Activated T-helper 1 cell treated with anti-CD3 and anti-CD28 coated beads, Interleukin-12 subunit alpha, Interleukin-12 subunit beta, Interleukin-2, Interleukin-4 antibody, amounts not matched to agents 30 ng/mL and 10 ng/mL and 1 ng/mL, durations not matched to agents 14 hours and 24 hours and 36 hours (primary cell): ENCODE measurements at places on chromosomes 1 and 21. TPM values are rescaled to one million over a fixed set of nuclear protein-coding genes. Genes with fewer than 3 reads are reported as not detected.

The HTR6 gene
- total RNA-seq = not detected in 2 replicates

The PIGR gene
- 0.07 TPM in 1 of 2 replicates, not detected in the other for total RNA-seq

The IGSF9 gene
- total RNA-seq = not detected in 2 replicates

The MPL gene
- not detected in 2 replicates for total RNA-seq

- no peak overlapping the region for H3K27ac ChIP-seq
- no peaks in the 10 kb centered on the region for H3K36me3 ChIP-seq
- H3K4me3 ChIP-seq = no peak overlapping the region
Observed at GRCh38 chr1:17724150-17724549, 31.0 kb upstream of the ACTL8 start.

DNA sequence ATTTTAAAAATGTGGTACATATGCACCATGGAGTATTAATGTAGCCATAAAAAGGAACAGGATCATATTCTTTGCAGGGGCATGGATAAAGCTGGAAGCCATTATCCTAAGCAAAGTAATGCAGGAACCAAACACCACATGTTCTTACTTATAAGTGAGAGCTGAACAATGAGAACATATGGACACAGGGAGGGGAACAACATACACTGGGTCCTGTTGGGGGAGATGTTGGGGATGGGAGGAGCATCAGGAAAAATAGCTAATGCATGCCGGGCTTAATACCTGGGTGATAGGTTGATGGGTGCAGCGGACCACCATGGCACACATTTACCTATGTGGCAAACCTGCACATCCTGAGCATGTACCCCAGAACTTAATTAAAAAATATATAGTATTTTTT, 352.5 kb upstream of the KAZN start:
- no peaks in the 10 kb centered on the region for H3K36me3 ChIP-seq
- no peaks in the 10 kb centered on the region for H3K4me1 ChIP-seq
- no peak for DNase-seq
- no peak overlapping the region for H3K4me3 ChIP-seq
- H3K27me3 ChIP-seq = no peaks in the 10 kb centered on the region

DNA sequence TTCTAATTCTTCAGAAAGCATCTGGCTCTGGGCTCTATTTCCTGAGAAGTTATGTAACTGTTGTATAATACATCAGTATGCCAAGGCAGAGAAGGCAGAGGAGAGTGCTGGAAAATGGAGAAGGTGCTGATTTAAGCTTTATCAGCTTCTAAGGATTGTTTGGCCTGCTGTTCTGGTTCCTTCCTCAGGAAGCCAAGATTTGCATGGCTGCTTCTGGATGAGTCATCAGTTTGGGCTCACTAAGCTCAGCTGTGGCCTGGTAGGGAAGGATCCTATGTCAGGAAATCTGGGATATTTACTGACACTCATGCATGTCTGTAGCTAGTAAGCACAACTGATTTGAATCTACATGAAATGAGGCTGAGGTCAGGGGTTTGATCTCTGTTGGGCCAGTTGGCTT, 73.2 kb upstream of the ADGRL4 start:
- no peaks in the 10 kb centered on the region for H3K4me1 ChIP-seq
- no peaks in the 10 kb centered on the region for H3K27me3 ChIP-seq
- no peak for DNase-seq
- H3K4me3 ChIP-seq = no peak overlapping the region

DNA sequence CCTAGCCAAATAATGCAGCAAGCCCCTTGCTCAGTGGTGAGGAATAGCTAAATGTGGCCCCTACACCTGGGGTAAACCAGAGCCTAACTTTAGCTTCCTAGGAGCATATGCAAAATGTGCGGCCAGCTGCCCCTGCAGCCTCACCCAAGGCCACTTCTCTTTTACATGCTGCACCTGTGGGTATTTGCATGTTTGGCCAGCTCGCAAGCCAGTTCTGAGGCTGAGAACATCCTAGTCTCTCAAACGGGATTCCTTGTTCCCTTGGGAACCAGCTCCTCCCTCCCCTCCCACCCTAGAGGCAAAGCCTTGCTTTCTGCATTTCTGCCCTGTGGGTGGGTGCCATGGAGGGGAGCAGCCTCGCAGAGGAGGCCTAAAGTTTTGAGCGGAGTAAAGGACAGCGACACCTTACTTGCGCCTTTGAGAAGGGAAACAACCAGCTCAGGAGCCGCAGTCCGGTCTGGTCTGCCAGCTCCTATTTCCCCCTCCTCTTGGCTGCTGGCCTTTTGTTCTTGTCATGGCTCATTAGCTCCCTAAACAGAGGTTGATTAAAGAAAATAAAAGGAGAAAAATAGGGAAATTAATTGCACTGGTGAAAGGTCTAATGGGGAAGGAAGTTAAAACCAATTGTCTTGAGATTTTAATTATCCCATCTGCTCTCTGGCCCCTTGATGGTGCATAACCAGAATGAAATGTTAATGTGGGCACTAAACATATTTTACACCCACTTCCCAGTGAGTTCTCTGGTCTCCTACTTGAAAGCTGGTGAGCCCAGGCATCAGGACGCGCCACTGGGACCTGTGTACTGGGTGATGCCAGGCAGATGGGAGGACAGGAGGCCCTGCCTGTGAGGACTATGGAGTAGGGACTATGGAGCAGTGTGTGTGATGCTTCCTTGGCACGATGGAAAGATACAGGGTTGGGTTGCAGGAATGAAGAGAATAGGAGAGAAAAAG, 68.7 kb downstream of the TEX35 start:
- no peak overlapping the region for H3K27ac ChIP-seq
- DNase-seq = no peak
- peaks cover 2% of the 10 kb centered on the region for H3K27me3 ChIP-seq
- H3K36me3 ChIP-seq = no peaks in the 10 kb centered on the region
- no peaks in the 10 kb centered on the region for H3K4me1 ChIP-seq

- peak overlapping the region; percentile 94 for H3K4me3 ChIP-seq
- DNase-seq = peak; percentile 64
- peaks cover 40% of the 10 kb centered on the region for H3K4me1 ChIP-seq
- H3K27ac ChIP-seq = peak overlapping the region; percentile 98
- no peaks in the 10 kb centered on the region for H3K27me3 ChIP-seq
Observed at GRCh38 chr1:17438318-17439249, 893 bp downstream of the RCC2 start.

DNA sequence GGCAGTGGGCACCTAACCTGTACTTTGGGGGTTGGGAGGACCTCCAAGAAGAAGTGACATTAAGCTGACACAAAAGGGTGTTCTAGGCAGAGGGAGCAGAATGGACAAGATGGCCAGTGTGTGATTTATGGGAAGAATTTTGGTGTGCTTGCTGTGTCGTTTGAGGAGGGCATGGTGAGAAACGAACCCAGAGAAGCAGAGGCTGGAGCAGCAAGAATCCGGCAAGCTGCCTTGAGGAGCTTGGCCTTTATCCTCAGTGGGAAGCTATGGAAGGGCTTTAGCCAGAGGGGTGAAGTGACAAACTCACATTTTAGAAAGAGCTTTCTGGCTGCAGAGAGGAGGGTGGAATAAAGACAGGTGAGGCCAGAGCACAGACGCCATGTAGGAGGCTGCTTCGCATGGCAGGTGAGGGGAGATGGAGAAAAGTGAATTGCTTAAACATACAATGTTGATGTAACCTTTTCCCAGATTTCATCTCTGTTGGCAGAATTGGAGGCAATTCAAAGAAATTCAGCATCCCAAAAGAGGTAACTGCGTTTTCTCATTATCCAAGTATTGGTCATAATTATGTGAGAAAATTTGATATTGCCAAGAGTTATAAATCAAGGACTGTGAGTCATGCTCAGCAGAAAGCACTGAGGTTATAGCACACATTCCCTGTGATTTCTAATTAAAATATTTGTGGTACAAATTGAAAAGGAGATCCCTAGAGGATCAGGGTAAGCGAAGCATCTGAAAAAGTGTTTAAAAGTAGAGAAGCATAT, 26.5 kb downstream of the TRIM45 start:
- H3K36me3 ChIP-seq = peaks cover 69% of the 10 kb centered on the region
- DNase-seq = no peak
- H3K4me1 ChIP-seq = peaks cover 23% of the 10 kb centered on the region
- H3K27ac ChIP-seq = no peak overlapping the region
- H3K4me3 ChIP-seq = no peak overlapping the region

GRCh38 chr1:79388694-79389361, 382.3 kb upstream of the ADGRL4 start:
- H3K27ac ChIP-seq = no peak overlapping the region
- no peaks in the 10 kb centered on the region for H3K4me1 ChIP-seq
- no peak for DNase-seq
- no peaks in the 10 kb centered on the region for H3K36me3 ChIP-seq
- H3K4me3 ChIP-seq = no peak overlapping the region

- no peak overlapping the region for H3K27ac ChIP-seq
- H3K36me3 ChIP-seq = no peaks in the 10 kb centered on the region
- H3K27me3 ChIP-seq = peaks cover 3% of the 10 kb centered on the region
- H3K4me1 ChIP-seq = no peaks in the 10 kb centered on the region
- no peak overlapping the region for H3K4me3 ChIP-seq
- no peak for DNase-seq
Observed at GRCh38 chr1:119603695-119604094, 44.4 kb downstream of the ZNF697 start.
